ENCODE measurements at places on chromosomes 6 and 20. TPM values are rescaled to one million over a fixed set of nuclear protein-coding genes. Genes with fewer than 3 reads are reported as not detected.

- no peak for DNase-seq
These were observed 17.5 kb downstream of the MRPS18A start for GRCh38 chr6:43669922-43670622.

DNA sequence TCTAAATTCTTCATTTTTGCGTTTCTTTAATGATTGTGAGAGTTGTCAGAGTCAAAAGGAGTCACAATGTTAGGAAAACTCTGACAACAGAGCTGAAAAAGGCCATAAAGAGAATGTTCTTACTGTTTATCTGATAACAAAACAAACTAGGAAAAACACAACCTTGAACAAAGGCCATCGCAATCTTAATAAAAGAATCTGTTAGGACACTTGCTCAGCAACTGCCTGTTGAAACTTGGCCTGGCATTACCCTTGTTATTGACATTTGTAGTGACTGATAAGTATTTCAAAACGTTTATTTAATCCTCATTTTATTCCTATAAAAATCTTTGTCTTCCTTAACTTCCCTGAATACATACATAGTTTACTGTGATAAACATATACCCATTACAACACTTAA lies 15.7 kb downstream of the GSTA1 start:
- DNase-seq, result no peak

DNA sequence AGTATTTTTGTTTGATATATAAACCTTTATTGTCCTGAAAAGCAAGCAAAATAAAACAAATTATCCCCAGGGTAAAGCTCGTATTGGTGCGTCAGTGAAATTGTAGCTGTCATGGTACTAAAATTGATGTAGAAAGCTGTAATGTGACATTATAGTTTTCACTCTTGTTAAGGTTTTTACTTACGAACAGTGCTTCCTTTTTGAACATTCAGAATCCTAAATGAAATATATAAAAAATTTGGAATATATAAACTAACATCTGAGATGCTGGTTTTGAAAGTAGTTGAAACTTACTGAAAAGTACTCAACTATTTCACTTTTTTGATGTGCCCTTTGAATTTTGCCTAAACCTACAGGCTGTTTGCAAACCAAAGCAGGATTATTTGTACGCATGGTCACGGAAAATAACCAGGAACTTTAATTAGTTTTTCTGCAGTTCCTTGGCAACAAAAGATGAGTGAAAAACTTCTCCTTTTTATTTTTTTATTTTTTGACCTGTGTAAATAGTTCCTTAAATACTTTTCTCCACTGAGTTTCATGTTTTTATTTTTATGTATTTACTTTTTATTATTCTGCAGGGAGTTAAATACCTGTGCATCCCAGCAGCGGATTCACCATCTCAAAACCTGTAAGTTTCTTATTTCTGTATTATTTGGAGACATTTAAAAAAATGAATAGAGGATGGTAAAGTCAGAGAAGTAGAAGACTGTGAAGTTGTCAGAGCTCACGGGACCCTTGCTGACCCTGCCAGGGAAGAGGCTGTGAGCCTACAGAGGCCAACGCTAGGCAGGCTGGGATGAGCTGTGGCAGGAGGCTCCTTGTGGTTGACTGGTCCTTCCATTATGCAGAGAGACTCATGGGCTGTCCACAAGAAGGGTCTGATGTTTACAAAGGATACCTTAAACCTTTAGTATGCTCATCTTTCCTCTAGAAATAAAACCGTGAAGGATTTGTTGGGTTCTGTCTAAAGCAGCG lies 42.5 kb downstream of the DUSP22 start:
- DNase-seq, result no peak

DNA sequence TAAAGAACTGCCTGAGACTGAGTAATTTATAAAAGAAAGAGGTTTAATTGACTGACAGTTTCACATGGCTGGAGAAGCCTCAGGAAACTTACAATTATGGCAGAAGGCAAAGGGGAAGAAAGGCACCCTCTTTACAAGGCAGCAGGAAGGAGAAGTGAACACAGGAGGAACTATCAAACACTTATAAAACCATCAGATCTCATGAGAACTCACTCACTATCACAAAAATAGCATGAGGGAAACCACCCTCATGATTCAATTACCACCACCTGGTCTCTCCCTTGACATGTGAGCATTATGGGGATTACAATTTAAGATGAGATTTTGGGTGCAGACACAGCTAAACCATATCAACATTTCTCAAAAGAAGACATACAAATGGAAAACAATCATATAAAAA lies 266.3 kb downstream of the EPM2A start:
- DNase-seq, result no peak

GRCh38 chr20:22525821-22526220 lies 58.6 kb downstream of the FOXA2 start:
- no peak for DNase-seq

The IPCEF1 gene
- total RNA-seq, result 2.5 TPM

The TREML2 gene
- total RNA-seq, result 0.39 TPM

- peak; percentile 33 for DNase-seq
These were observed 4.6 kb downstream of the HLA-DPB1 start for GRCh38 chr6:33080127-33081089.

- DNase-seq, result no peak
These were observed 11.9 kb upstream of the ZFAND3 start for GRCh38 chr6:37807656-37808055.

DNA sequence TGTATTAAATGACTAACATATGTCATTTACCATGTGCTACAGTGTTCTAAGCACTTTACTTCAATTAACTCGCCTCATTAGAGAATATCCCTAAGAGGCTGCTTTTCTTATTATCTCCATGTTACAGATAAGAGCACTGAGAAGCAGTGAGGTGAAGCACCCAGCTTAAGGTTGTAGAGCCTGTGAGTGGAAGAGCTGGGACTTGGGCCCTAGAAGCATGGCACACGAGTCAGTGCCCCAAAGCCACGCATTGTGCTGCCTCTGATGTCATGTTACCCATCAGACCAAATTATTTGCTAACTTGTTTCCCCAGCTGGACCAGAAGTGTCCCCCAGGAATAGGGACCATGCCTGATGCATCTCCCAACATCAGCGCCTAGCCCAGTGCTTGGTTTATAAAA lies 34.1 kb downstream of the POFUT1 start:
- DNase-seq, result no peak

The ADGRF1 gene
- total RNA-seq, result 0.10 TPM

GRCh38 chr6:129638055-129638684 lies 71.8 kb downstream of the ARHGAP18 start:
- peak; percentile 37 for DNase-seq

The ANKRD66 gene
- total RNA-seq, result not detected

The GRM1 gene
- total RNA-seq, result 0.10 TPM

- DNase-seq, result peak; percentile 50
These were observed 25.9 kb downstream of the PPARD start for GRCh38 chr6:35368038-35368887.

DNA sequence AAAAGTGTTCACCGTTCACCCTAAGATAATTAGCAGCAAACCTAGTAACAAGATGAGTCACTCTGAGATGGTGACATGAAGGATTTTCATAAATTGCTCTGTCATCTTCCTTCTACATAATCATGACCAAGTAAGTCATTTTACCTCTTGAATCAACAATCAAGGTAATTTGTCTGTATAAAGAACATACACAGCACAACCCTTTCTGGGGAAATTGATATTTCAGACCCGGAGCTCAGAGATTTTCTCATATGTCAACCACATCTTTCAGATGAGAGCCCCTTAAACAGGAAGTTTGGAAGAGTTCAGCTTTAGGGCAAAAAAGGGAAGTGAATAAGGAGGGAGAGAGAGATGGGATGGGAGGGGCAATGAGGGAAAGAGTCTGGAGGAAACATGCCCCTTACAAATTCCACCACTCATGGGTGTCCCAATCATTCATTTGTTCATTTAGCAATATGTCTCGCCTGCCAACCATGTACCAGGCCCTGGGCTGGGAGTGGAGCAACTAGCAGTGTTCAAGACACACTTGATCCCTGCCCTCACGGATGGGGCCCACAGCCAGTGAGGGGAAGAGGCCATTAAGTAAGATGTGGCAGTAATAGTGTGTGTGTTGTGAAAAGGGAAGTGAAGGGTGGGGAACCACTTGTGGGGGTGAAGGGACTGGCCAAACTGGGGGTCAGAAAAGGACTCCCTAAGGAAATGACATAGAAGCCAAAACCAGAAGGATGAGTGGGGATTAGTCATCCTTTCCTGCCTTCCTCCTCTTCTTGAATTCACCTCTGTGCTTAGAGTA lies 190.9 kb downstream of the MAFB start:
- no peak for DNase-seq

GRCh38 chr6:105994118-105994590 lies 92.0 kb upstream of the PRDM1 start:
- peak; percentile 51 for DNase-seq

GRCh38 chr6:41658636-41659035 lies 20.4 kb downstream of the MDFI start:
- DNase-seq, result no peak

DNA sequence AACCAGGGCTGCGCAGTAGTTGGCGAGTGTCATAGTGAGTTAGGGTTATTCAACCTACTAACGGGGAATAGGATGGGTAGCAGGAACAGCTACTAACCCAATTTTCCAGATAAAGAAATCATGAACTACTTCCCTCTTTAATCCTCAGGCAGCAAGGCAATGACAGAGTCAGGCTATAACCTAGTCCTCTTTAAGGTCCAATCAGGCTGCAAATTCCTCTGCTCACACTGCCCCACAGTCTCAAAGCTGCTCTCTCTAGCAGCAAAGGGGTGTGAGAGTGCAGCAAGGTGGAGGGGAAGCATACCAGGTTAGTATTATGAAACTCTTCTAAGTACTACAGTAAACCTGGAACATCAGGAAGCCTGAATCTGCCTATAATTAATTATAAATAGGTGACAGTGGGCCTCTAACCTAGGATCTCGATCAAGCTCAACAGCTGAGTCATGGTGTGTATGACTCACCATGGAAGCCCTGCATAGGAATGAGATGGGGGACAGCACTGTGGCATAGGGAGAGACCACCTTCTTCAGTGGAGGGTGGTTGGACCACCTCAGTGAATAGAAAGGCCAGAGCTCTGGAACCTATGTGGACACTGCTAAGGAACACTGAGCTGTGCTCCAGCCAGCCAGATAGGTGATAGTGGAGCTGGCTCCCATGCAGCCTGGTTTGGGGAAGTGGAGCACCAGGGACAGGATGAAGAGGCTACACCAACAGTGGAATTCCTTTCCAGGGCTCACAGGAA lies 7.9 kb downstream of the PEX6 start:
- DNase-seq, result no peak

GRCh38 chr6:2101213-2101612 lies 144.2 kb downstream of the GMDS start:
- DNase-seq, result no peak

- peak; percentile 95 for DNase-seq
These were observed 34.1 kb downstream of the CEBPB start for GRCh38 chr20:50224531-50225255.

DNA sequence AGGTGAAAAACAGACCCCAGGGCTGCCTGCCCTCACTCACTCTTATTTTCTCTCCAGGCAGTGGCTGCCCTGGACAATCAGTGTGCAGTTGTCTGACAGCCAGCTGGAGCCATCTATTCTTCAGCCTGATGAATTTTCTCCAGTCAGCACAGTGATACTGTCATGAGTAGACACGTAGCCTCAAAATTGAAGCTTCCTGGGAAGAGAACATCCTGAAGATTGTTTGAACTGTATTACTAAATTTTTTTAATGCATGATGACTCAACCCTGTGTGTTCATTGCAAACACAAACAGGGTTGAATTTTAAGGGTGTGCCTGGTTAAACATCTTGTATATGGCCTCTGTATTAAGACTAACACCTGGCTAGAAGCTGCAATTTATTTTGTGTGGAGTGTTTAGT lies 49.8 kb upstream of the STXBP5 start:
- DNase-seq, result no peak

DNA sequence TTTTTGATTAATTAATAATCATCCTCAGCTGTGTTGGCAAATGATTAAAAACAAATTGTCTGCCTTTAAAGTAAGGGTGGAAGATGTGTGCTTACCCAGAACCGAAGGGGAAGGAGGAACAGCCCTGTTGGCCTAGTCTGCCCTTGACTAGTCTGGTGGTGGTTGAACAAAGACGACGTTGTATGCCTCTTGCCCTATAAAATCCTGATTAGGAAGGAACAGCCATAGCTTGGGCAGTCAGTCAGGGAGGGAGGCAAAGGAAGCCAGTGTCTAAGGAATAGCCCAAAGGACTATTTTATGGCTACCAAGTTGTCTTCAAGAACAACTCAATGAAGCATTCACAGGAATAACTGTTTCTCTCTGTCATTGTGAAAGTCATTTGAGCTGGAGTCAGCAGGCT lies 70.7 kb downstream of the PRDM1 start:
- no peak for DNase-seq

DNA sequence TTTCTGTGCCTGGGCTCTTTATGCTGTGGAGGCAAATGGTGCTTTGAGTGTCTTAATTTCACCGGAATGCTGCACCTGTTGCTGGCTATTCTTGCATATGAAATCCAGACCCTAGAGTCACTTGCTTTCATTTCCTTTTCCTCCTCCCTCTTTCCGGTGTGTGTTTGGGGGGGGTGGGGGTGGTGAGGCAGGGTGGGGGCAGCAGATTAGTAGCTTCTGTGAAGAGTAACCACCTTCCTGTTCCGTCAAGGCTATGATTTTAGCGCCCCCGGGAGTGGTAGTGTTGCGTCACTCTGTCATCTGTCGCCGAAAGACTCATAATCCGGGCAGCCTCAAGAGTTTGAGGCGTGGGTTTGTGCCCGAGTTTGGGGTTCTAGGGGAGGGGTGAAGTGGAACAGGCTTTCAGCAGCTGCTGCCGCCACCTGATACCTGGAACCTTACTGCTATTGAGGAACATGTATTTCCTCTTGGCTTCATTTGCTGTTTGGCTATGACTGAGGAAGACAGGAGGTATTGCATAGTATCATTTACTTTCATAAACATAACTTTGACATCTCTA lies 49.1 kb downstream of the UTRN start:
- DNase-seq, result no peak

GRCh38 chr6:166938704-166939103 lies 17.6 kb downstream of the RNASET2 start:
- no peak for DNase-seq

The CLIC5 gene
- total RNA-seq, result 4.0 TPM

- no peak for DNase-seq
These were observed 963 bp downstream of the DDRGK1 start for GRCh38 chr20:3203315-3204123.

- no peak for DNase-seq
These were observed 18.9 kb upstream of the KCNK16 start for GRCh38 chr6:39341352-39341751.

The C6orf58 gene
- 0.20 TPM for total RNA-seq

GRCh38 chr6:13992417-13993055 lies 67.8 kb downstream of the RNF182 start:
- DNase-seq, result no peak

Data from skin of body (tissue), 3 donors.